ENCODE measurements at places on chromosomes 11 and 22. TPM values are rescaled to one million over a fixed set of nuclear protein-coding genes. Genes with fewer than 3 reads are reported as not detected.

Gene MAPK8IP1
- 0.08 TPM for polyA plus RNA-seq

Gene CBLIF
- polyA plus RNA-seq: not detected

Gene SH3BP1
- polyA plus RNA-seq: 17.6 TPM

- no peak for DNase-seq
Observed at GRCh38 chr22:48627203-48627602, 1200.5 kb downstream of the BRD1 start.

- no peak for DNase-seq
Observed at GRCh38 chr22:24901448-24901847, 45.0 kb downstream of the LHFPL7 start.

DNA sequence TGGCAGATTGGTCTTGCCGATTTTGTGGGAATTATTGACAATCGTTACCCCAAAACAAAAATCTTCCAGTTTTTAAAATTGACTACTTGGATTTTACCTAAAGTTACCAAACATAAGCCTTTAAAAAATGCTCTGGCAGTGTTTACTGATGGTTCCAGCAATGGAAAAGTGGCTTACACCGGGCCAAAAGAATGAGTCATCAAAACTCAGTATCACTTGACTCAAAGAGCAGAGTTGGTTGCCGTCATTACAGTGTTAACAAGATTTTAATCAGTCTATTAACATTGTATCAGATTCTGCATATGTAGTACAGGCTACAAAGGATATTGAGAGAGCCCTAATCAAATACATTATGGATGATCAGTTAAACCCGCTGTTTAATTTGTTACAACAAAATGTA lies 37.2 kb downstream of the IGLL1 start:
- no peak for DNase-seq

DNA sequence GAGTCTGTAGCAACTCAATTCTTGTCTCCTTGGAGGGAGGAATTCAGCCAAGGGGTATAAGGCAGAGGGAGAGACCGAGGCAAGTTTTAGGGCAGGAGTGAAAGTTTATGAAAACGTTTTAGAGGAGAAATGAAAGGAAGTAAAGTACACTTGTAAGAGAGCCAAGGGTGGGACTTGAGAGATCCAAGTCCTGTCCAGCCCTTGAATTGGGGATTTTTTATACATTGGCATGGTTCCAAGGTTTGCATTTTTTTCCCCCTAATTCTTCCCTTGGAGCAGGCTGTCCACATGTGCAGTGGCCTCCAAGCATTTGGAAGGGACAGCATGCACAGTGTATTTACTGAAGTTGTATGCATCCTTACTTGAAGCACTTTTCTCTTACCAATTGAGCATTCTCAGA lies 192.1 kb downstream of the LUZP2 start:
- DNase-seq: no peak

- DNase-seq: no peak
Observed at GRCh38 chr11:124193221-124194010, 10.3 kb downstream of the OR10D3 start.

Data from CD4-positive, alpha-beta memory T cell (primary cell).